ENCODE measurements at places on chromosomes 13 and 19.

GRCh38 chr13:90201202-90201601 is 1146.3 kb upstream of the MIR17HG start:
- no peak for DNase-seq

DNA sequence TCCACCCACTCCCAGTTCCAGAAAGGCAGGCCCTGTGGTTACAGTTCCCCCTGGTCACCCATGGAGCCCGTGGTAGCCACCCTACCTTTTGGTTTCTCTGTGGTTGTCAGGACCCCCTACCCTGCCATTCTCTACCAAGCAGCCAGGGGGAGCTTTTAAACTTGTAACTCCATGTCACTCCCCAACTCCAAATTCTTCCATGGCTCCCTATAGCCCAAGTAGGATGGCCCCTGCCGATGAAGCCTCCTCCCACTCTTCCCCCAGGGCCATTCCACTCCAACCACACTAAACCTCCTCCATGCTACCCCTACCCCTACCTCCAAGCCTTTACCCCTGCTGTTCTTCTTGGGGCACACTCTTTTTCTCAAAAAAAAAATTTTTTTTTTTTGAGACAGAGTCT is 2.2 kb downstream of the S1PR2 start:
- DNase-seq = no peak

GRCh38 chr13:50419331-50419865 is 404.2 kb downstream of the KCNRG start:
- no peak for DNase-seq

DNA sequence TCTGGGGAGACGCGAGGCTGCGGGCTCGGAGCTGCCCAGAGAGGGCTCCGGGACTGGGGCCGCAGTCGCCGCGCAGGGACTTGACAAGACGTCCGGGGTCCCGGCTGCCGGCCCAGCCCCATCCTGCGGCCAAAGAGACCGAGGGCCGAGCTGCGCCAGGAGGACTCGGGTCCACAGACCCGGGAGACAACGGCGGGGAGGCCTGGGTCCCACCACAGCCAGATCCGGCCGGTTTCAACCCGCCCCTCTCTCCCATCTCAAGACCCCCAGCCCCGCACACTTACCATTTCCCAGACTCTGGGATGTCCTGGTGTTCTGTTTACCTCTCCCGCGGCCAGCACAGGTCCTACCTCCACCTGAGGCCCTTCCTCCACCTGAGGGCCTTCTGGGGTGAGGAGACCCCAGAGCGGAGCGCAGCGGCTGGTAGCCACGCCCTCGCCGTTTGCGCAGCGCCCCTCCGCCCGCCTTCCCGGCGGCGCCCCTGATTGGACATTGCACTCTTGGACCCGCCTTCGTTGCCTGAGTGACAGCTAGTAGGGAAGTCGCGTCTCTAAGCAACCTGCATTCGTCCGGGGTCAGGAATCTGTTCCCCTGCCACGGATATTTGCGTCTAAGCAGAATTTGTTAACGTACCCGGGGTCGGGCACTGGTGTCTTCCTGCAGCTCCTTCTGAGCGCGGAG is at the start of gene ZNF709:
Gene ZNF709 (minus strand): TSS at position 446 of the 681 bp plus-strand sequence. CDS start 159 bp downstream, at position 287.
- DNase-seq = peak; percentile 77

DNA sequence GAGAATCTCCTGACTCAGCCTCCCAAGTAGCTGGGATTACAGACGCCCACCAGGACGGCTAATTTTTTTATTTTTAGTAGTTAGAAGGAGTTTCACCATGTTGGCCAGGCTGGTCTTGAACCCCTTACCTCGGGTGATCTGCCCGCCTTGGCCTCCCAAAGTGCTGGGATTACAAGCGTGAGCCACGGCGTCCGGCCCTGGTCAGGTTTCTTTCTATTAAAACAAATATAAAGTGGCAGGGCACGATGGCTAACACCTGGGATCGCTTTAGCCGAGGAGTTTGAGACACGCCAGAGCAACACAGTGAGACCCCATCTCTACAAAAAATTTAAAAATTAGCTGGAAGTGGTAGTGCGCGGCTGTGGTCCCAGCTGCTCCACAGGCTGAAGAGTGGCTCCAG is 1.5 kb upstream of the MED25 start:
- no peak for DNase-seq

GRCh38 chr13:96734499-96734898 is 259.8 kb downstream of the OXGR1 start:
- DNase-seq = no peak

DNA sequence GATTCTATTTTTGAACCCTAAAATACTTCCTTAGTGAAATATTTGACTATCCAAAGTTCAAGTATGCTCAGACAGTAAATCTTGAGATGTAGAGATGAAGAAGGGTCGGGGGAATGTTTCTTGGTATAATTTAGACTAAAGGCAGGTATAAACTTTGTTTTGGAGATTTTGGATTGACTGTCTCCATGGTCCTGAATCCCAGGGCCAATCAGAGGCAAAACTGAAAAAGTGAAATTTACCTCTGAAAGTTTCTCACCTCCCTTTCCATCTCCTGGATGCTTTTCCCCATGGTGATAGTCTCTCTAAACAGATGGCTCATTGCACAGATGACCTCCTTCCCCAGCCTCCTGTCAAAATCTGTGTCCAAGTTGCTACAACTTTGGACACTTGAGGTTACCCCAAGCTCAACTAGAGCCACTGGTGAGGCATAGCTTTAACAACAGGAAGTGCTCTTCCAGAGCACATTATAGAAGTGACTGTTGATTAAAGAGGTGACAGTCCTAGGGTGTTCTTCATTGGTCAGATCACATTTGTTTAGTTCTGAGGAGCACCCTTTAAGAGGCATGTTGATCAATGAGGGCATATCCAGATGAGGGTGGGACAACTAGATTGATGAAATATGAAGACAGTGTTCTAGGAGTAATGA is 128.4 kb downstream of the AKAP11 start:
- DNase-seq = no peak

- DNase-seq = no peak
Measured at GRCh38 chr13:28557725-28558520, 63.0 kb upstream of the FLT1 start.

- no peak for DNase-seq
Measured at GRCh38 chr13:99353836-99354235, 46.6 kb upstream of the GPR183 start.

DNA sequence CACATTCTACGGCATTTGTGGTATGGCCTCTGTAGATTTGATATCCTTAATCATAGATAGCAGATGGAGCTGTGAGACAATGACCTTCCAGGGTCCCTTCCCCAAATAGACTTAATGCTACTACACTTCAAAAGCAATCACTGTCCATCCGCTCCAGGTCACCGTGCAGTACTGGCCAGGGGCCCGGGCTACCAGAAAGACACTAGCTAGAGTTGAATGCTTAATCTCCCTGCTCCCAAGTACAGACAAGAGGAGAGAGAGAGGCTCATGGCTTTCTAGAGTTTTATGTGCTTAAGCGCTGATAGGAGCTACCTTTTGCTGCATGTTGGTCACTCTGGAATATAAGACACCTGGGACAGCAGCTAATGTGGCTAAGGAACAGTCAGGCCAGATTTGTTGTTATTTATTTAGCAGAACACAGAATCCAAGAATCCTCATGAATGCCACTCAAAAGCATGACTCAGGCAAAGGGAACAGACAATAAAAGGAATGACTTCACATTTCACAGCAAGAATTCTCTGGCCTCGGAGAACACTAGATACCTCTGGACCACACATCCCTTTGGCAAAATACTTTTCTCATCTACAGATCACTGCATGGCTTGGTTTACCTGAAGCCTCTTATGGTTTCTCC is 165.0 kb downstream of the LACC1 start:
- no peak for DNase-seq

DNA sequence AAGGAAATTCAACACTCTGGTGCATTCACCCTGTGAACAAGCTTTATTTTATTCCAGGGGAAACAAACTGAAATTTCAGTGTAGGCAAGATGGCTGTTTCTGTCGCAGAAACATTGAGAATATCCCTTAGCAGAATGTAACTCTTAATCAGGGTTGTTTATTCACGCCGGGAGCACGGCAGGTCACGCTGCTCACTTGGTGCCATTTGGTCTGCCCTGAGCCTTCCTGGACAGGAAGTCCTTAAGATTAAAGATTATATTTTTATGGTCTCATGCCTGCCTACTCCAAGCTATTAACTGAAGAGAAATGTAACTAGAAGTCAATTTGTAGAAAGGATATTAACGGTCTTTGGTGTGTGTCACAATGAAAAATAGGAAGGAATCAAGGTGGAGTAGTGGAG is 185.3 kb upstream of the ARGLU1 start:
- DNase-seq = no peak

GRCh38 chr13:80379245-80379644 is 38.3 kb upstream of the SPRY2 start:
- no peak for DNase-seq

DNA sequence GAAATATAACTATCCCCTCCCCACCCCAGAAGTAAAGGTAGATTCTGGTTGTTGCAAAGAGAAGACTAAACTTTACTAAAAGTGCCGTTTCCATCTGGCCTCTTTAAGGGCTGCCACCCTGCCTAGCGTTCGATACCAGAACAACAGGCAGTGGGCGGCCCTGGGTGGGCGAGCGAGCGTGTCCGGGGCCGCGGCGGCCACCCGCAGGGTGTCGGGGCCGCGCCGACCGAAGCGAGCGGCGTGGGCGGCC is 2.6 kb downstream of the FGF9 start:
- DNase-seq = no peak

Measured in AML-193 (cell line).